ENCODE measurements at places on chromosomes 3 and 15.

DNA sequence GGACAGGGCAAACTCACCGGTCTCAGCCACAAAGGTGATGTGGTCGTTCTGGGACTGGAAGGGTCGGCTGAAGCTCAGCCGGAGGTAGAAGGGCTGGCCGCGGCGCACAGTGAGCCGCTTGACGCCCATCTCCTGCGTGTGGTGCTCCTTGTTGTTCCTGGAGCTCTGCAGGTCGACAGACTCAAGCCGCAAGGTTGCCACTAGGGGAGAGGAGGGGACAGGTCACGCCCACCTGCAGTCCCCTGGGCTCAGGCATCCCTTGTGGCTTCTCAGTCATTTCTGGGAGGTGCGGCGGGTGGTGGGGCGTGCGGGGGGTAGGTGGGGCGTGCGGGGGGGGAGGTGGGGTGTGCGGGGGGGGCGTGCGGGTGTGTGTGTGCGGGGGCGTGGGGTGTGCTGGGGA is 26.7 kb upstream of the TGM5 start:
- no peak for DNase-seq

DNA sequence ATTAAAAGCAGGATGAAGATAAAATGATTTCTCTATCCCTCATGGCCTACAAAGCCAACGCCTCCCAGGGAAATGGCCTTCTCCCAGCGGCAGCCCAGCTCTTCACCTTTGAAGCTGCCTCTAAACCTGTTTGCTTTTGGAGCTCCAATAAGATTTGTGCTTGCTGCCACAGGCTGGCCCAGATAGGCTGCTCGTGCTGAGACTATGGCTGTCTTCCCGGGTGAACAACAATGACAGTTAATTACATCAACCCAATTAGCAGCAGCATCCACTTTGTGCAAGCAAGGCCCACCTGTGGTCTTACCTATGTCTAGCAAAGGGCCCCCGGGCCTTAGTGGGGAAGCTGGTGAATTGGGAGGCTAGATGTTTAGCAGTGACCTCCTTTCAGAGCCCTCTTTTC is 179.6 kb downstream of the P3H2 start:
- DNase-seq = no peak

DNA sequence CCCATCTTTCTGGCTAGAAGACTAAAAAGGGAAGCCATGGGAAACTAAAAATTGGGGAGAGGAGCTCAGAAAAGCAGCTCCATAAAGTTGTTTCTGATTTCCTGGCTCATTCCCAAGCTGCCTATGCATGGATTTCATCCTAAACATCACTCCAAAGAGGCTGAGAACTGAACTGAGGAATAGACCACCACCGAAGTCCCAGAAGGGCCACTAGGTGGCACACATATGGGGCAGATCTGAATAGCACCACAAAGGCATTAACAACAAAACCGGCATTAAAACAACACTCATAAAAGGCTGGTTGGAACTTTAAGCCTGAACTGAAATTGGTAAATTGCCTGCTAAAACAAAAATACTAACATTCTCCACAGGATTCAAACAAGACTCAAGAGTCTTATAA is 106.3 kb downstream of the PLD1 start:
- DNase-seq = no peak

DNA sequence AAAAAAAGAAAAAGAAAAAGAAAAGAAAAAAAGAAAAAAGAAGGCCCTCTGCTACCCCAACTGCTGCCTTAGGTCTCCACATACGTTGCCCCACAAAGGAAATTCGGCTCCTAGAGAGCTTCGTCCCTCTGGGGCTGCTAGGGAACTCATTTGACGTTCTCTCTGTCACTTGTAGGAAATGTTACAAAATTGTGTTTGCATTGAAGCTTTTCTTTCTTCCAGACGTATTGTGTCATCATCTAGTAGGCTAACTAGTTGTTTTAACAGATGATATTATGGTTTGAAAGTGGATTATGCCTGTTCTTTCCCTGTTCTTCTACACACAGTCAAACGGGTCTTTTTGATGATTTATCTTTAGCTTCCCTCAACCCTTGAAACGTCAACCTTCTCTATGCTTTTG is 125.3 kb downstream of the BDH1 start:
- DNase-seq = no peak

- no peak for DNase-seq
Observed at GRCh38 chr15:51935466-51936104, 36.0 kb downstream of the LEO1 start.

- DNase-seq = peak; percentile 46
Observed at GRCh38 chr15:88897456-88898194, 2.3 kb upstream of the HAPLN3 start.

DNA sequence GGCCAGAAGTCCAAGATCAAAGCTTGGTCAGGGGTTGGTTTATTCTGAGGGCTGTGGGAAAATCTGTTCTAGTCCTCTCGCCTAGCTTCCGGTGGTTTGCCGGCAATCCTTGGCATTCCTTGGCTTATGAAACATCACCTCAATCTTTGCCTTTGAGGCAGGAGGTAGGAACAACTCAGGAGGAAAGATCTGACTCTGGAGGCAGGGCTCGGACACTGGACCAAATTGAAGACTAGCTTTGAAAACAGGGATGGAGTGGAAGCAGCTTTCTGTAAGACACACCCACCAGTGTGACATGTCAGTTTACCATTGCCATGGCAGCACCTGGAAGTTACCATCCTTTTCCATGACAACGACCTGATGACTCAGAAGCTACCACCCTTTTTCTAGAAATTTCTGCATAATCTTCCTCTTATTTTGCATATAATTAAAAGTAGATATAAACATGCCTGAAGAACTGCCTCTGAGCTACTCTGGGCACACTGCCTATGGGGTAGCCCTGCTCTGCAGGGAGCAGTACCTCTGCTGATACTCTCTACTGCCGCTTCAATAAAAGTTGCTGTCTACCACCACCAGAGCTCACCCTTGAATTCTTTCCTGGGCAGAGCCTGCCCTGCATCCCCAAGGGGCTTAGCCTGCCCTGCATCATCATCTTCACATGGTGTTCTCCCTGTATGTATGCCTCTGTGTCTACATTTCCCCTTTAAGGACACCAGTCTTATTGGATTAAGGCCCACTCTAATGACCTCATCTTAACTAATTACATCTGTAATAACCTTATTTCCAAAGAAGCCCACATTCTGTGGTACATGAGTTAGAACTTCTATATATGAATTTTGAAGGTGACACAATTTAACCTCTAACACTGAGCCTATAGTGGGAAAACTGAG is 38.3 kb upstream of the TM4SF4 start:
- DNase-seq = no peak

GRCh38 chr15:57626713-57627440 is 35.2 kb downstream of the MYZAP start:
- DNase-seq = no peak

GRCh38 chr15:86603466-86603865 is 523.8 kb downstream of the AGBL1 start:
- no peak for DNase-seq

DNA sequence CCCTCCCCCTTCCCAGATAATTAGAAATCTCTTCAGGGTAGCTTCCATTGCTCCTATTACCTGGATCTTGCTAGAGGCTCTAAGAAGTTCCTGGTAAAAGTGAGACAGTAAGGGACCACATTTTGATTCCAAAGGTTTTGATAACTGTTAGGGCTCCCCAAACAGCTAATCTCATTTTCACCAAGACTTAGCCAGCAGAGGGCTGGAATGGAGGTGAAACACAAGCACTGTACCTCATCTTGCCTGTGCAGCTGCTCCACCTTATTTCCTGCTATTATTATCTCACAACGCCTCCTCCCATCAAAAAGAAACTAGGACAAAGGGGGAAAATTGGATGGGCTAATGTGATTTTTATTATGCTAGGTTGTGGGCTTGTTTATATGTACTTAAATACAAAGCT is 7.3 kb downstream of the SETD5 start:
- DNase-seq = no peak

DNA sequence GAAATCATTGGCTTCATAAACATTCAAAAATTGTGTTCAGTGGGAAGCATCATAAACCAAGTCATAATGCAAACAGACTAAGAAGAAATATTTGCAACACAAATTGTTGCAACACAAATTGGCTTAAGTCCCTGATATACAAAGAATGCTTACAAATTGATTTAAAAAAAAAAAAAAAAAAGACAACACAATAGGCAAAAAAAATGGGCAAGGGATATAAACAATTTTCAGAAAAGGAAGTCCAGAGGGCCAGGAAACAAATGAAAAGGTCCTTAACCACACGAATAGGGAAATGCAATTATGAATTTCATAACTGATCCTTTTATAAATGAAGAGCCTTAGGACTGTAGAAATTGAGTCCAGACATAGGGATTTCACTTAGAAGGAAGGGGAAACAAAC is 98.9 kb downstream of the LRRK1 start:
- DNase-seq = no peak

GRCh38 chr3:125146626-125147490 is 65.7 kb downstream of the SLC12A8 start:
- DNase-seq = no peak

DNA sequence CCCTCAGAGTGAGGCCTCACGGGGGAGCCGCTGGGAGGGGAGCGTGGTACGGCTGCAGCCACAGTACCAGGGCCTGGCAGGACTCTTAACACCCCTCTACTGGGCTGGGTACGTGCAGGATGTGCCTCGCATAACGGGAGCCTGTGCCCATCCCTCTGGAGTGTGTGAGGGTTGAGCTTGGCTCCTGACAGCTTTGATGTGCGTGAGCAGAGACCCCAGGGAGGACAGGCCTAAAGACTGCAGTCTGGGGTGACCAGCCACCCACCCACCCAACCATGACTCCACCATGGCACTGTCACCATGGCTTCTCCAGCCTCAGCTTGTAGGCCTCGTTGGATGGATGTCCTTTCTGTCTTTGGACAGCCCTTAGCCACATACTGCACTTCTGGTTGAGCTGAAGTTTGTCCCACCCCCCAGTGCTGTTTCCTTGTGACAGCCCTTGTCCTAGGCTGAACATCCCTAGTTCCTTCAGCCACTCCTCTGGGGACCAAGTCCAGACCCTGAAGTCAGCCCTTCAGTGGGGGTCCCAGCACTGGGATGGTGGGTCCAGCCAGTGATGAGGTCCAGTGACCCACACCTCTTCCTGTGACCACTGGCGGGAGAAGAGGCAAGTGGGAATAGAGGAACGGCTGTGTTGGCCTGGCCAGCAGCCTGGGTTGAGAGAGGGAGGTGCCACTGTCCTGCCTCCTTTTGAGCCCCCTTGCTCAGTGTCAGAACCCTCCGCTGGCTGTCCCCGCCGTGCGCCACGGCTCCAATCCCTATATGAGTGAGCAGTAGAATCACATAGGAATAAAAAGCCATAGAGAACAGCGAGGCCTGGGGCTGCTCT is 6.1 kb downstream of the GLYCTK start:
- DNase-seq = no peak

- no peak for DNase-seq
Observed at GRCh38 chr3:183518491-183519251, 36.8 kb downstream of the KLHL6 start.

- no peak for DNase-seq
Observed at GRCh38 chr15:69393831-69394491, 20.2 kb upstream of the KIF23 start.

DNA sequence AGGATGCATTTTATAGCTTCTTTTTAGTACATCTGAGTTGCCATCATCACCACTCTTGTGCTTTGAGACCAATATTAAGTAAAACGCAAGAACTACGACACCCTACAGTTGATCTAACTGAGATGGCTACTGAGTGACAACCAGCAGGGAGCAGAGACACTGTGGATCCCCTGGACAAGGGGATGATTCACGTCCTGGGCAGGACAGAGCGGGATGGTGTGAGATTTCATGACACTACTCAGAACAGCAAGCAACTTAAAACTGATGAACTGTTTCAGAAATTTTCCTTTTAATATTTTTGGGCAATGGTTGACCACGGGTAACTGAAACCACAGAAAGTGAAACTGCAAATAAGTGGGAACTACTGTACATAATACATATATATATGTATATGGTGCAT is 299.2 kb downstream of the ADAMTS17 start:
- DNase-seq = no peak

DNA sequence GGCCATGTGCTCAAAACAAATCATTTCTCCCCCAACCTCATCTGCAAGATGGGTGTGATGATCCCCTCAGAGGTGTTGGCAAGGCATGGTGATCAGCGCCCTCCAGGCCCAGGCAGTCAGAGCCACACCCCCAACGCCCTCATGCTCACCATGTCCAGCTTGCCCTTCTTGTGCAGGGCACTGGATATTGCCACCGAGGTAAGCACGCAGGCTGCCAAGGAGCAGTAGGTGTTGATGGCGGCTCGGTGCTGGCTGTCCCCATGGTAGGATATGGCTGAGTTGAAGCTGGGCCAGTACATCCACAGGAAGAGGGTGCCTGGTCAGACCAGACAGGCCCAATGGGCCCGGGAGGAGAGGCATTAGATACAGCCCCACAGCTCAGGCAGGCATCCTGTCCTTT is 17.2 kb downstream of the RHCG start:
- DNase-seq = no peak

DNA sequence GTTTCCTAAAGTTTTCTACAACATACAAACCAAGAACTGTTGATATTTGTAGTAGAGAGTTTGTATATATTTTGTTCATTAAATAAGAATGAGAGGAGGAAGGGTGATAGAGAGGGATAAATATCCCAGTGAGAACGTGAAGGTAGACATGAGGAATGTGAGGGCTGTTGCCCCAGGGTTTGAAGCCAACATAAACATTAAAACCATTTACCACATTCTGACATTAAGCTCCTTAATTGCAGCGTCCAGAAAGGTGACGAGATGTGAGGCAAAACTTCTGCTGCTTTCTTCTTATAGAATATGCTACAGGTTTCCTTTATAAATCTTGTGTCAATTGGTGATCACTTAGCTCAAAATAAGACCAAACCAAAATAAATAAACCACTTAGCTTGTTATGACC is 267.8 kb upstream of the CNTN4 start:
- DNase-seq = no peak

DNA sequence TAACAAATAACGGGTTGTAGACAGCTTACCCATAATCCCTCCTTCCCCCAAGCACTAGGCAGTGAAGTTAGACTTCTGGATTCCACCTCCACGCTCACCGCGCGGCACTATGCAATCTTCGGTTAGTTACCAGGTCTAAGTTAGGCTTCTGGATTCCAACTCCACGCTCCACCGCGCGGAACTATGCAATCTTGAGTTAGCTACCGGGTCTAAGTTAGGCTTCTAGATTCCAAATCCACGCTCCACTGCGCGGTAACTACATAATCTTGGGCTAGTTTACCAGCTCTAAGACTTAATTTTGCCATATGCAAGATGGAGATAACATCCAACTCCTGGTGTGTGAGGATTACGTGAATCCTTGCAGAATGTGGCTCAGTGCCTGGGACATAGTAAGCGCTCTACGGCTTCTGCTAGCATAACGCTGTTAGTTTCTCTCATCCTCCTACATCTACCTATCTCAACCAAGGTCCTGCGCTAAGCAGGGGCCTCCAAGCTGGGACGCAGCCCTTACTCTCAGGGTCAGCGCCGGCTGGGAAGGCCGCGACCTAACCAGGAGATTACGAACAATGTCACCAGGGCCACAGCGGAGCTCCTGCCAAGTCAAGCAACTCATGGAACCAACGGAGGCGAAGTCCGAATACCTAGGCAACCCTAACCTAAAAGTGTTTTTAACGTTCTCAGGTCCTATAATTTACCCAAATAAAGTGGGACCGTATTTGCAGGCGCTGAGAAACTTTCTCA is 497 bp upstream of the RPLP1 start:
- DNase-seq = peak; percentile 82

GRCh38 chr15:65451989-65452388 is 29.2 kb upstream of the IGDCC4 start:
- no peak for DNase-seq
